ENCODE measurements at places on chromosomes 11 and 22.

DNA sequence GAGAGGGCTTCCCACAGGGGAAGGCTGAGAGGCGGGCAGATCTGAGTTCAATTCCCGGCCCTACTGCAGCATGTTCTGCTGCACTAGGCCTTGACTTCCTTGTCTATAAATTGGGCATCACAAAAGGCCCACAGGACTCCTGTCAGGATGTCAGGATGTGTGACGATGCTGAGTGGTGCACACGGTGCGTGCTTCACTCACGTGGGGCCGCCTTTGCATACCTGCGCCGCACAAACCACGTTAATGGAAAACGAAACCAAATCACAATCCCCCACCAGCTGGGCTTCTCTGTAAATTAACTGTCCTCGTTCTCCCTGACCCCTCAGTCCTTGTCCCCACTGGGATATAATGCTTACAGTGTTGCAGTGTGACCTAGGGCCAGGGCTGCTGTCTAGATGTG, 32.3 kb upstream of the TSPAN18 start:
- DNase-seq, result no peak

DNA sequence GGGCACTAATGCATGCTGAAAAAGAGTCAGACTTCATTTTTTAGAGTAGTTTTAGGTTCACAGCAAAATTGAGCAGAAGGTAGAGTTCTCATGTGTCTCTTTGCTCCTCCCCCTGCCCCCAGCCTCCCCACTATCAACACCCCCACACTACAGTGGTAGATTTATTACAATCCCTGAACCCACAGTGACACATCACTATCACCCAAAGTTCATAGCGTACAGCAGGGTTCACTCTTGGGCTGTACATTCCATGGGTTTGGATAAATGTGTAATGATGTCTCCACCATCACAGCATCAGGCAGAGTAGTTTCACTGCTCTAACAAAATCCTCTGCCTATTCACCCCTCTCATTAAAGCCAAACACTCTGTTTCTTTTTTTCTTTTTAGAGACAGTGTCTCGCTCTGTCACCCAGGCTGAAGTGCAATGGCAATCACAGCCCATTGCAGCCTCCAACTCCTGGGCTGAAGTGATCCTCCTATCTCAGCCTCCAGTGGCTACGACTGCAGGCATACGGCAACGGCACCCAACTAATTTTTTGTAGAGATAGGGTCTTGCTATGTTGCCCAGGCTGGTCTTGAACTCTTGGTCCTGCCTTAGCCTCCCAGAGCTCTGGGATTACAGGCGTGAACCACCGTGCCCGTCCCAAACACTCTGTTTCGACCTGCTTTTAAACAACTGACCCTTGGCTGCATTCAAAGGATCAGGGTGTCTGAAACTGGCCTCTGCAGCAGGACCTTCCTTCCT, 4.1 kb downstream of the BEST1 start:
- no peak for DNase-seq

- DNase-seq, result no peak
Measured at GRCh38 chr11:120330045-120330444, 4.9 kb downstream of the TLCD5 start.

DNA sequence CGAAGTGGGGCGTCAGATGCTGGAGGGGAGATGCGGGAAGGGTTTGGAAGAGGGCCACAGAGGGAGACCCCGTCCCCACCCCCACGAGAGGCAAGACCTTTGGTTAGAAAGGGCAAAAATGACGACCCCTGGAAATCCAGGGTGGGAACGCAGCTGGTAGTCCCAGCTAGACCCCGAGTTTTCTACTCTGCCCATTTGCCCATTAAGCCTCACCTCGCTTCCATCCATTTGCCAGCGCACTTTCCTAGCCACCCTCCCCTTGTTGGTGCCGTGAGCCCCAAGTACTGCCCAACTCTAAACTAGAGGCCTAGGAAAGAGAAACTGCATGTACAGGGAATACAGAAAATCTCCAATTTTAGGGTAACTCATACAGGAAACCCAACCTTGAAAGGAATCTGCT, 370 bp downstream of the DDX25 start:
- DNase-seq, result no peak

DNA sequence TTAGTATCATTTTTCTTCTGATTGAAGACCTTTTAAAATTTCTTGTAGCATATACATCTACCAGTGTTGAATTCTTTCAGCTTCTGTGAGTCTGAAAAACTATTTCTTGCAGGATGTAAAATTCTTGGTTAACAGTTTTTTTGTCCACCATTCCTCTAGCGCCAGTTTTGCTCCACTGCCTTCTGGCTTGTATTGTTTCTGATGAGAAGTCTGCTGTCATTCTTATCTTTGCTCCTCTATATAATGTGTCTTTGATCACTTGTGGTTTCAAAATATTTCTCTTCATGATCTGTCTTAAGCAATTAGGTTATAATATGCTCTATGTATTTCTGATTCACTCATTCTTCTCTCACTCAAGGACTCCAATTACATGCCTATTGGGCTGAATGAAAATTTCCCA, 152.3 kb downstream of the INSC start:
- no peak for DNase-seq

GRCh38 chr22:37080838-37081237, 28.7 kb downstream of the TMPRSS6 start:
- DNase-seq, result no peak

GRCh38 chr11:87432022-87432421, 394.3 kb downstream of the TMEM135 start:
- no peak for DNase-seq

GRCh38 chr11:62921201-62921572, at the start of gene CHRM1:
TSS of gene CHRM1 (minus strand) at chr11:62921363. CDS start at chr11:62911100, 10,263 bp downstream.
- no peak for DNase-seq
